ENCODE measurements at places on chromosomes 3 and 15.
A peak's percentile ranks its signal among the peaks of the same experiment; 100 is the strongest.

DNA sequence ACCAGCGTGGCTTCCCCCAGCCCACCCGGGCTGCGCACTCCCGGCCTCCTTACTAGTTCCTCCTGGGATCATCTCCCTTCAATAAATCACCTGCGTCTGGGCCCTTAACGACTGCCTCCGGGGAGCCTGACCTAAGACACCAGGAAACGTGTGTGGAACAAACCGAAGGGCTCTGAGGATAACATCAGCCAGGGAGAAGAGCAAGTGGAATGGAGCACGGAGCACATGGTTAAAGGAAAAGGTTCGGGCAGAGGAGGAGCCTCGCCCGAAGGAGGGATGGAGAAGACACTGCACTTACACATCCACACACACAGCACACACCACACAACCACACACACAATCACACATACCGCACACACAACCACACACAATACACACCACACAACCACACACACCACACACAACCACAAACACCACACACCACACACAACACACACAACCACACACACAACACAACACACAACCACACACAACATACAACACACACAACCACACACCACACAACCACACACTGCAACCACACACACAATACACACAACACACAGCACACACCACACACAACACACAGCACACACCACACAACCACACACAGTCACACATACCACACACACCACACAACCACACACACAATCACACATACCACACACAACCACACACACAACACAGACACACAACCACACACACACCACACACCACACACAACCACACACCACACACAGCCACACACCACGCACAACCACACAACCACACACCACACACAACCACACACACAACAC lies 24.7 kb downstream of the CPN2 start:
- no peak for DNase-seq

GRCh38 chr3:177525987-177526712 lies 328.9 kb upstream of the TBL1XR1 start:
- DNase-seq, result no peak

- no peak for DNase-seq
These were observed 12.5 kb upstream of the CAMKV start for GRCh38 chr3:49882166-49882565.

DNA sequence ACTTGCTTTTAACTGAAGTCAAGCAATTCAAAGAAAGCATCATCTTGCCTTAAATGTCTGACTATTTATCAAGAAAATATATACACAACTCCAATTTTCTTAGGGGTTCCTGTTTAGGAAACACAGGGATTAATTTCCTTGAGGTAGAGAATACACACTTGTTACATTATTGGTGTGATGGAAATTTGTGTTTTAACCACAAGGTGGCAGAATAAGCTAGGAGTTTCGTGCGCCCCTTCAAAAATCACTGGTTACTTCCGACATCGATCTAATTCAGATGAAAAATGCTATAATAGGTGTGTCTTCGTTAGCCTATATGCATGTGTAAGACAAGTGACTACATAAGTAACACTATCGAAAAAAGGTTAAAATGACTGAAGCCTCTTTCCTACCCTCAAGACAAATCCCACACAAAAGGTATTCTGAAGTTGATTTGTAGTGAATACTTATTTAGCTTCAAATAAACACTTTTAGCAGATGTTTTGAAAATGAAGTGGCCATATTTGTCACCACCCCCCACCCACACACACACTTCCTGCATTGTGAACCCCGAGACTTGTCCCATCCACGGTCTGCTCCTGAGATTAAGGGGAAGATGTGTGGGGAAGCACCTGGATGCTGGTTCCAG lies 246.5 kb downstream of the ROBO1 start:
- no peak for DNase-seq

GRCh38 chr15:69602921-69603320 lies 150.3 kb downstream of the RPLP1 start:
- peak; percentile 32 for DNase-seq

DNA sequence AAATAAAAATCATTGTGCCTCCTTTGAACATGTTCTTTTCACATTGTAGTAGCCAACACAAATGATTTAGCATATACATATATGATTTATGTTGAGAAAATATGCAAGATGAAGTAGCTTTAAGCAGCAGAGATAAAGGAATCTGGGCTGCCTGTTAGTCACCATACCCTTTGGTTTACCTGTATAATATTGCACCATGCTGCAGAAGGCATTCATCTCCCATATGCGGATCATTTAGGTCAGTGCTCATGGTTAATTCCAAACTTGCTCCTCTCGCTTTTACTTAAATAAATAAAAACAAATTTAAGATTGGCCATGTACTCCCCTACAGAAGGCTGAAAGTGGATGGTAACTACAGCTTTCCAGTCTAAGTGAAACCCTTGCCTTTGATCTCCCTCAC lies 86.7 kb upstream of the TBL1XR1 start:
- DNase-seq, result no peak
